ENCODE measurements at places on chromosomes 2 and 18.
A peak's percentile ranks its signal among the peaks of the same experiment; 100 is the strongest.

GRCh38 chr2:25453199-25453905 lies 111.6 kb upstream of the DNMT3A start:
- no peak for DNase-seq

GRCh38 chr2:16055848-16056580 lies 115.7 kb downstream of the MYCN start:
- no peak for DNase-seq

DNA sequence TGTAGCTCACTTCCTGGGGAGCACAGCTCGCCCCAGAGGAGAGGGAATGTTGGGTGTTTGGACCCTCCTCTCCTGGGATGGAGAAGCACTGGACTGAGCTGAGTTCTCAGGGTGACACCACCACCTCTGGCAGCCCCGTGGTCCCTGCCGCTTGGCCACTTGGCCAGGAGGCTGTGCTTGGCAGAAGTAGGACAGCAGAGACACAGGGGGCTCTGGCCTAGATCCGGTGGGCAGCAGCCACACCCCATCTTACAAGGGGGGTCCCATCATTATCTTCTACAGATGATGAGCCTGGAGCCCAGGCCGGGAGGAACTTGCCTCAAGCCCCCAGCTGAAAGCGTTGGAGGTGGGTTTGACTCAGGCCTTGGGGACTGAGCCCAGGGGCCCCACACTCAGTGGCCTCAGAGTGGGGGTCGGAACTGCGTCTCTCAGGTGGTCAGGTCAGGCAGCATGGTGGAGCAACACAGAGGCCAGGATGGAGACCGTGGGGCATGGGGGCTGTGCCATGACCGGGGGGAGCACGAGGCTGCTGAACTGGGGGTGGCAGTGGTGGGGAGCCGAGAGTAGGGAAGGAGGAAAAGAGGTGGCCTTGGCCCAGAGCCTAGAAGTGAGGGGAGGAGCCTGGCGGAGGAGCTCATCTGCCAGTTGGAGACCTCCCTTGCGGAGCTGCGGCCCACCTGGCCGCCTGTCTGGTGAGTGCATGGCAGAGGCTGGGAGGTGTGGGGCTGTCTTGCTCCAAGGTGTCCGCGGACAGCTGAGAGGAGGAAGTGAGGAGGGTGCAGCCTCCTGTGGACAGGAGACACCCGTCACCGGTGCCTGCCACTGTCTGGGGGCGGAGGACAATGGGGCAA lies 63.6 kb upstream of the HDAC4 start:
- no peak for DNase-seq

GRCh38 chr2:106197878-106198277 lies 3.8 kb upstream of the UXS1 start:
- peak; percentile 21 for DNase-seq

DNA sequence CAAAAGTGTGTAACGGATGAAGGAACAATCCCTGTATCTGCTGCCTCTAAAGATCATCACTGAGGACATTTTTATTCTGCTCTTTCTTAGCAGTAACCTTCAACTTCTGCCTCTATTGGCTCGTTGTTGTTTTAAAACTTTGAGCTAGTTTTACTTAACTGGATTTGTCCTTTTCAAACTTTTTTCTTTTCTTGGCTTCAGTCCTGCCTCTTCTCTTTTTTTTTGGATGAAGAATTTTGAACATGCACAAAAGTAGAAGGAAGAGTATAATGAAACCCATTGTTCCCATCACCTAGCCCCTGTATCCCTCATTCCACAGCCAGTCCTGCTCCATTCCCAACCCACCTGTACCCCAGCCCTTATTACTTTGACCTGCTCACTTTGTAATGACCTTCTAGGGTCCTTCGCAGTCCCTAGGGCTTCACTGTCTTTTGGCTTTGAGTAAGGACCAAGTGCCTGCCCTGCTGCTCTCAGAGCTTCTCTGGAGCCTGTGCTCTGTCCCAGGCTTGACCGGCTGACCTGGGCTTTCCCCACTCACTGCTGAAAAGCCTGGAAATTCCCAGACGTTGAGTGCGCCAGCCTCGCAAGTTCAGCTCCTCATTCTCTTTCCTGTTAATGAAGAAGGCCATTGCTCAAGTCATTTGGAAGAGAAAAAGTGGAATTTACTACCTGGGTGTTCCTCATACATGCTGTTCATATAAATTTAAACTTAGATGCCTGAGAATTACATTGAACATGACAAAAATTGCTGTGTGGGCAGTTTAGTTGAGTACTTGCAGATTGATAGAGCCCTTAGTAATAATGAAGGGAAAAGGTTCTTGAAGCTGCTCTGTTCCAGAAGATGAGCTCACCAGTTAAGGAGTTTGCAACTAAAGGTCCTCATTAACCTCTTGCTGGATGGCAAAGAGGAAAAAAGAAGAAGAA lies 149.3 kb upstream of the ALPP start:
- no peak for DNase-seq

DNA sequence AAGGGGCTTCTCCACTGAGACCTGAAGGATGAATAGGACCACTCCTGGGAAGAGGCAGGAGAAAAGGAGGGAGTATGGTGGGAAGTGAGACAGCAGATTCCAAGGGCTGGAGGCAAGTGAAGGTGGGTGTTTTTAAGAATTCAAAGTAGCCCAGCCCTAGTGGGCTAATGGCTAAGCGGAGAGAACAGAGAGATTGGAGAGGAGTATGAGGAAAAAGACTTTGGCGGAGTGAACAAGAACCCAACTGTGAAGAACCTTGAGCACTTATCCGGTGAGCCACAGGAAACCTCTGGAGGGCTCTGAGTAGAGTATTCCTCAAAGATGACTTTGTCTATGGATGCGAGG lies 142.6 kb downstream of the COPS8 start:
- no peak for DNase-seq

DNA sequence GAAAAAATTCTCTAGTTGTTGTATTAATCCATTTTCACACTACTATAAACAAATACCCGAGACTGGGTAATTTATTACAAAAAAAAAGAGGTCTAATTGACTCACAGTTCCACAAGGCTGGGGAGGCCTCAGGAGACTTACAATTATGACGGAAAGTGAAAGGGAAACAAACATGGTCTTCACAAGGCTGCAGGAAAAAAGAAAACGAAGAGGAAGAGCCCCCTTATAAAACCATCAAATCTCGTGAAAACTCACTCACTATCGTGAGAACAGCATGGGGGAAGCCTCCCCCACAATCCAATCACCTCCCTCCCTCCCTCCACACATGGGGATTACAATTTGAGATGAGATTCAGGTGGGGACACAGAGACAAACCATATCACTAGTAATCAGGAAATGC lies 61.7 kb upstream of the SPTBN1 start:
- no peak for DNase-seq

- peak; percentile 71 for DNase-seq
These were observed 221.9 kb upstream of the RBBP8 start for GRCh38 chr18:22711192-22711685.

DNA sequence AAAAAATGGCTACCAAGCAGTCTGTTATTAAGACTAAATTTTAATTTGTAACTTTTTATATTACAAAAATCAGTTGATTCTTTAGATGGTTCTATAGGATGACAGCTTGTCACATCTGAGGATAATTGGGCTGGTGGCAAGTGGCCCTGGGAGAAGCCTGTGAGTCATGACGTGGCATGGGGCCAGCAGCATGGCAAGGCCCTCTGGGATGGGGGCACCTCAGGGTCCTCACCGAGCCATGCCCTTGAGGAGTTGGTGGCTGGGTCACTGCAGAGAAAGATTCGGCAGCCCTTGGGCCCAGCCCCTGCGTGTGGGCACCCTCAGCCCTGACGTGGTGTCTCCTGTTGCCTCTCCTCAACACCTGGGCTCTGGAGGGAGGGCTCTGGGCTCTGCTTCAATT lies 49.7 kb downstream of the STK25 start:
- DNase-seq, result no peak

GRCh38 chr2:29113891-29114321 lies 1.3 kb upstream of the CLIP4 start:
- DNase-seq, result peak; percentile 77

- no peak for DNase-seq
These were observed 216.0 kb upstream of the HAAO start for GRCh38 chr2:43008388-43008787.

- no peak for DNase-seq
These were observed 76.2 kb upstream of the GLI2 start for GRCh38 chr2:120659275-120659977.
